ENCODE measurements at places on chromosomes 12 and 14.

DNA sequence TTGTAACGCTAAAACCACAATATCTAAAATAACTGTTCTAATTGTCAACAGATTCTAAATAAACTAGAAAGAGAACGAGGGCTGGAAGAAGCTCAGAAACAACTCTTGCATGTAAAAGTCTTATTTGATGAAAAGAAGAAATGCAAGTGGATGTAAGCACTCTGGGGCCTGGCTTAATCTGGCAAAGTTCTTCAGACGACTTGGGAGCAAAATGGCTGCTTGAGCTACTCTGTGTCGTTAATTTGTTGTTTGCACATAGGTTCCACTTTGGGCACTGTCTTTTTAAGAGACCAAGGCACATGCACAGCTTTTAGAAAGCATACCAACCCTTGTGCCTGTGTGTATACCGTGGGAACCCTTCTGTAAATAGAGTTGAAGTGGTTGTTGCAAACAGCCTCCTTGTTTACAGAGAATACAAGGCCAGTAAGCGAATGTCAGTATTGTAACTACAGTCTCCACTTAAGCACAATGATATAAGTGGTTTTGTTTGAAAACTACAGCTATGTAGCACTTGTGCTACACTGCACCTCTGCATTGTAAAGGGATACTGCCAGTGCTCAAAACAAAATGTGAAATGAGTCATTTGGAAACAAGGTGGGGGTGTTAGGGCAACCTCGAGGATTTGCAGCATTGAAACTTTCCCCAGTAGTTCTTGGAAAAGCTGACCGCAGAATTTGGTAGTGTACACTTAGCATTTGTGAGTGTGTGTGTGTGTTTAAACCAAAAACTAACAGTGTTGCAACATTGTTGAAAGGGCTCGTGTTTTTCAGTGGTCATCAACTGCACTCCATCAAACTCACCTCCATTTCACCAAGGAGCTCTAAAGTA is 154.3 kb downstream of the CEP83 start:
- peak; percentile 85 for DNase-seq

- DNase-seq, result no peak
These were observed 31.7 kb downstream of the KLRK1 start for GRCh38 chr12:10358131-10358530.

DNA sequence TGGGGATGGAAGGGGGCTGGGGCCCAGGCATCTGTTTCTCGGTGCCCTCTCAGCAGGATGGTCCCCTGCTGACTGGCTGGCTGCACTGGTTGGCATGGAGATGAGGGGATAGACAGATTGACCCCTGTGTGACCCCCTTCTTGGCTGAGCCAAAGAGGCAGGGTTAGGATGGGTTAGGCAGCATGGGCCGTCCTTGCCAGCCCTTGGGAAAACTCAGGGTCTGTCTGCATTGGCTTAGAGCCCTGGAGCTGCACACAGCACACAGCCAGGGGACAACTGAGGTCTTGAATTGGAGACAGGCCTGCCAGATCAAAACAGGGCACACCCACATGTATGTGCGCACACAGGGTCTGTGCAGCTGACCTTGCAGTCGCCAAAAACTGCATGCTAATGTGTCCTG is 11.2 kb upstream of the LRP1-AS start:
- no peak for DNase-seq

GRCh38 chr14:35158951-35159653 is 36.8 kb downstream of the PRORP start:
- peak; percentile 76 for DNase-seq

- peak; percentile 7 for DNase-seq
These were observed 95.5 kb downstream of the ARF6 start for GRCh38 chr14:49988080-49988990.

- no peak for DNase-seq
These were observed 176.1 kb downstream of the BCAT1 start for GRCh38 chr12:24772813-24773212.
